ENCODE measurements at places on chromosomes 3 and 15.

DNA sequence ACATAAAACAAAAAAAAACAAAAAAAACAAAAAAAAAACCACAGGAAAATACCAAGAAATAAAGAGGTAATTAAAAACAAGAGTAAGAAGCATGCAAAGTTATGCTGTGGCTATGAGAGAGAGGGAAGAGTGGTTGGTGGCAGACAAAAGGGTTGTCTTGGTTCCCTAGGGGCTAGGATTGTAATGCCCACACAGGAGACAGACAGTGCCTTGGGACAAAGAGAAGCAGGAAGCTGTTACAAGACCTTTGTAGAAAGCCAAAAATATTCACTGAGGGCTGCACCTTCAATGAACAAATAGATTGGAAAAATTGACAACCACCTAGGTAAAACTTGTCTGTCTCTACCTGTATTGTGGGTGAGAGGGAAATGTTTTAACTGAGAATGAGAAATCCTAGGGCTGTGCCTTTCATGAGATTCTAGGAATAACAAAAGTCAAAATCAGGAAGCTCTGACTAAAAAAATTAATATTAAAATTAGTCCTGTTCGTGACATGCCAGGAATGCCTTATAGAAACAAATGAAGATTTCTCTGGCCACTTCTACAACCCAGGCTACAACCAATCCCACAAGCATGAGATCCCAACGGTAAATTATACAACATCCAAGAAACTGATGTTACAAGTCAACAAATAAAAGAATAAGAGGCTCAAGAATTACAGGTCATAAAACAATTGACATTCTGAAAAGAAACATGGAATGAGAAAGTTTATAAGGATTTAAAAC lies 45.0 kb upstream of the PRICKLE2 start:
- DNase-seq = no peak

DNA sequence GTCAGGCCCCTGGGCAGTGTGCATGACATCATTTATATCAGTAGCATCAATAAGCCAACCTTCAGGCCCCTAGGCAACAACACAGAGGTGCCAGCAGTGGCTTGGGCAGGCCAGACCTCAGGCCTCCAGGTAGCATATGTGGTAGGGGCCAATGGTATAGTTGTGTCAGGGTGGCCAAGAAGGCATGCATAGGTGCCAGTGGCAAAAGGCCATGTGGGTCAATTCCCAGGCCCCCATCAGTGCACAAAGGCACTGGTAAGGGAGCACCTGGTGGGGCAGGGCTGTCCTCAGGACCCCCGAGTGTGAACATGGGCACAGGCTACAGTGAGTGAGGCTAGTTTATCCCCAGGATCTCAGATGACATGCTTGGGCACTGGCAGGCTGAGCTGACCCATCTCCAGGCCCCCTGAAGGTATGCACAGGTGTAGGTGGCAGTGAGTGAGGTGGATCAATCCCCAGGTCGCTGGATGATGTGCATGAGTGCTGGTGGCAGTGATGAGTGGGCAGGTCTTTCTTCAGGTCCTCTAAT lies 244.1 kb upstream of the ZNF385D start:
- DNase-seq = no peak

DNA sequence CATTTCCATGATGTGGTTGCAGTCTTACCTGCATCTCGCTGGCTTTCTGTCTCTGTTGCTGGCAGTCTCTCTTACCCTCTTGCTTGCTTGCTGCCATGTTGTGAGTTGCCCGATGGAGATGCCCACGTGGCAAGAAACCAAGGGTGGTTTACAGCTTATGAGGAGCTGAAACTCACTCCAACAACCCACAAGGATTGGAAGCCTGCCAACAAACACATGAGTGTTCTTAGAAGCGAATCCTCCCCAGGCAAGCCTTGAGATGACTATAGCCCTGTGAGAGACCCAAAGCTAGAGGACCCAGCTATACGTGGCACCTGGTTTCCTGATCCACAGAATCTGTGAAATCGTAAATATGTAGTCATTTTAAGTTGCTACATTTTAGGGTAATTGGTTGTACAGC lies 490.9 kb upstream of the ADAMTS9 start:
- no peak for DNase-seq

DNA sequence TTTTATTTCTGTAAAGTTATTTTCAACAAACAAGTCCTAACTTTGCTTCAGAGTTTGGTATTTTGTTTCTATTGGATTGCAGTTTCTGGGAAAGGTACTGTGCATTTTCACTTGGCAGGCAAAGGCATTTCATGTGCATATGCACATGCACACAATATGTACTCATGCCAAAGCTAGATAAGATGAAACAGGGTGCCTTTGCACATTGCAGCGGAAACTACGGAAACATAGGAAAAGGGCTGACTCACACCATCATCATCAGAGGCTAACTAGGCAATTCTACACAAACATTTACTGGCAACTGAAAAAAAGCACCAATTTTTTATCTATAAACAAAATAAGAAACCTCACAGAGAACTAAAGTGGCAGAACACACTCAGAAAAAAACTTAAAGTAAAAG lies 550.6 kb upstream of the NECTIN3 start:
- DNase-seq = no peak

DNA sequence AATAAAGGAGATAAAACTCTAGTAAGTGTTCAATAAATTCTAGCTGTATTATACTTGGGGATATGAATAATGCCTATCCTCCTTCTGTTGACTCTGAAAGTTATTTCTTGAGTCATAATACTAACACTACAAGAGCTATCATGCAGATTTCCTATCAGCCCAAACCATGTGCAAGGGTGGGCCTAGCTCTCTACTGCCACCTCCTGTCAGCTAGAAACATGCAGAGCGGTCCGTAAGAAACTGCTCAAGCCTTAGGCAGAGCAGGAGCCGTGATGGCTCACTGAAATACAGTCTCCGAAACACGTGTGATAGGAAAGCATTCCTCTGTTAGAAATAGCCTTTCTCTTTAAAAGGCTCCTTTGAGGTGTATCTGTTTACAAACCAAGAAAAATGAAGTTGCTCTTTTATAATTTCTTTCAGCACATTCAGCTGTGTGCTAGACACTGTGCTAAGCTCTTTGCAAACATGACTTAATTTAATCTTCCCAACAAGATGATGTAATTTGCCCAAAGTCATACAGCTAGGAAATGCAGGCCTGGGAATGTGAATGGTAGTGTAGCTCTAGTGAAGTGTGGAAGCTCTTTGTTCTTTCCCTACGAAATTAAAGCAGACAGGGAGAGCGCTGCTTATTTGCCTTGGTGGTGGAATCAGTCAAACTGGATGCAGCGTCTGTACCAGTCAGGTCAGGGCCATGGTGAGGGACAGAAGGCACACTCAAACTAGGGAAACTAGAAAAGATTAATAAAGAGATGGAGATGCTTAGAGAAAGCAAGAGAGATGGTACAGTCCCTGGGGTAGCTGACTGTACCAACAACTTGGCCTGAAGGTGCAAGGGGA lies 43.1 kb downstream of the MTHFS start:
- peak; percentile 30 for DNase-seq

- no peak for DNase-seq
Observed at GRCh38 chr3:42778644-42779043, 5.6 kb upstream of the CCDC13 start.

GRCh38 chr3:8451696-8452095 lies 49.9 kb upstream of the LMCD1 start:
- DNase-seq = no peak

DNA sequence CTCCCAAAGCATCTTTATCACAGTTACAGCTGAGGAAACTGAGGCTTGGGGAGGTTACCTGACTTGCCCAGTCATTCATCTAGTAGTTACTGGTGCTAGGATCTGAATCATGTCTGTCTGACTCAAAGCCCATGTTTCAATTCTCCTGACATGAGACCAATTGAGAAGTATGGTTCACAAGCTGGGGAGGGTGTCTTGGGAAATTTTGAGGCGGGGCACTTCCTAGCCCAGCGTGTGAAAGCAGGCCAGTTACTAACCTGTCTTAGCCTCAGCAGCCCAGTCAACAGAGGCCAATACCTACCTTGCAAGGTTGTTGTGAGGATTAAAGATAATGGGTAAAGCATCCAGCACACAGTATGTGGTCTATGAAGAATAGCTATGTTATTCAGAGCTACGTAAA lies 37.0 kb downstream of the CLDN18 start:
- DNase-seq = no peak

DNA sequence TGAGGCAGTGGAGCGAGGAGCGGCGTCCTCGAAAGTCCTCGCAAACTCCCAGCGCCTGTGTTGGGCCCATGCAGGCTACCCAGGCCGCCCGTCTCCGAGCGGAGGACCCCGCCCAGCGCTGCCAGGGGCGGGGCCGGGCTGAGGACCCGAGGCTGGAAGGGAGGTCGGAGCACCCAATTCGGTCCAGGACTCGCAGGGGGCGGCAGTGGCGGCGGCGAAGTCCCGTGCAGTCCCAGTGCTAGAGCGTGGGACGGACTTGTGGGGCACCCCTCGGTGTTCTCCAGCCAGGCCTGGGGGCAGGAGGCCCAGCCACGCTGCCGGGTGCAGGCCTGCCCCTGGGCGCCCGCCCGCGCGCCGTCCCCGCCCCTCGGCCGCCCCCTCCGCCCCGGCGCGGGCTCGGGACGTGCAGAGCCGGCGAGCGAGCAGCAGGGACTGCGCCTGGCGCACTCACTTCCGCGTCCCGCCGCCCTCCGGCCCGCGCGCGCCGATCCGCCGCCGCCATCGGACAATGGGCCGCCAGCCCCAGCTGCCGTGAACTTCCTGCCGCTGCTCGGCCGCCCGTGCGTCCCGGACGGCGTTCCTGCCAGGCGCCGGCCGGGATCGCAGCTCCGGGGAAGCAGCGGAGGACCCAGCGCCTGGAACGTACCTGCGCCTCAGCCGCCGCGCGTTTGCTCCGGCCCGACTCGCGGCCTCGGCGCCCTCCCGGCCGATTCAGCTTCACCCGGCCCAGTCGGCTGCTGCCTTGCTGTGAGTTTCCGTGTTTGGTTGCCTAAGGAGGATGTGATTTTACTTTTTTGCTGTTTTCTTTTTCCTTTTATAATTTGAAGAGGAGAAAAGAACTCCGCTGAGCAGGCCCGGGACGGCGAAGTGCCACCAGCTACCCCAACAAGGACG lies 596 bp upstream of the LIMD1 start:
- DNase-seq = peak; percentile 33

GRCh38 chr15:89328398-89329254 lies 6.0 kb downstream of the POLG start:
- no peak for DNase-seq

GRCh38 chr3:13873818-13874217 lies 6.1 kb downstream of the WNT7A start:
- DNase-seq = no peak

DNA sequence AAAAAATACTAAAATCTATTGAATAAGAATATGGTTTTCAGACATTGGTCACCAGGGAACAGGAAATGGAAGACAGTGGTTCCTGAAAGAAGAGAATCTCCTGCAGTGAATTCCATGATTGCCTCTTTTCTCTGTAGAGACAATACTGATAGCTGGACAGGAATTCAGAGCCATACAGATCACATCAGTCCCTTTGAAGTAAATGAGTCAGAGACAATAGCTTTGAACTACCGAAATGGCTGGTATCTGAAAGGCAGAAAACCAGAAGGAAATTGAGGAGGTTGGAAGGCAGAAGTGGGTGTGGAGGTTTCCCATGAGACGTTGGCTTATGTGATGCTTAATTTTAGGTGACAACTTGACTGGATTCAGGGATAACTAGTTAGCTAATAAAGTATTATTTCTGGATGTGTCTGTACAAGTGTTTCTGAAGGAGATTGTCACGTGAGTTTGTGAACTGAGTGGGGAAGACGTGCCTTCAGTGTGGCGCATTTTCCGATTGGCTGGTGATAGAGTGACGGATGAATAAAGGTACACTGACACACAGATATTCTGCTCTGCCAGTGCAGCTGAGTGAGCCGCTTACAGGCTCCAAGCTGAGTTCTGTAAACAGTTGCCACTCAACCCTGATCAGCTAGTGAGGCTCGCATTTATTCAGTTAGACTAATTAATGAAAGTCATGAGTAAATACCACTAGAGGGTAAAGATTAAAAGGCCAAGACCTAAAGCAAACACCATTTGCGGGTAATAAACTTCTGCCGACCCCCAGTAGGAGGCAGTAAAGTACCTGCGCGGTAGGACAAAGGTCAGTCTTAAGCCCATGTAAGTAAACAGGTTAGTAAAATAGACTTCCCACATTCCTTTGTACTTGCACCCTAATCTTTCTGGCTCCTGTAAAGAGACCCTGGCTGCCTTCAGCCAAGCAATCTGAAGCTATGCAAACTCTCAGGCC lies 1298.6 kb downstream of the SI start:
- DNase-seq = no peak

Data from stimulated activated CD8-positive, alpha-beta memory T cell treated with anti-CD3 and anti-CD28 coated beads, Interleukin-7, amount 100 ng/mL, for 24 hours (primary cell).